Fibroblast of lung (primary cell): ENCODE measurements at places on chromosomes 3 and 15. TPM values are rescaled to one million over a fixed set of nuclear protein-coding genes. Genes with fewer than 3 reads are reported as not detected.

DNA sequence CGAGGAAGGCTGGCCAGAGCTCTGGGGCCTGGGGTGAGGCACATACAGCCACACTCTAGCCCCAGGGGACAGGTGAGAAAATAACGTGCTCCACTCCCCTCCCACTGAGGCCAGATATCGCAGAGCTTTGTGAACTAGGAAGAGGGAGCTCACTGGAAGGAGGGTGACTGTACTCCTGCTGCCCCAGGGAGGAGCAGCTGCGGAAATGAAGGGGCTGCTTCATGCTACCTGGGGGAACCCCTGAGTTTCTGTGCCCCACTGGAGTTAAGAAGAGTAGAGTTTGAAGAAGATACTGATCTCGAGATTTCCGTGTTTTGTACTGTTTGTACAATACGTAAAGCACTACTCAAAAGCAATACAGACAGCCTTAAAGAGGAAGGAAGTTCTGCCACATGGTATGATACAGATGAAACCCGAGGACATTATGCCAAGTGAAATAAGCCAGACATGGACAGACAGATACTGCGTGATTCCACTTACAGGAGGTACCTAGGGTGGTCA, 44.6 kb downstream of the CMTM6 start:
- DNase-seq: no peak

- peak; percentile 33 for DNase-seq
Observed at GRCh38 chr15:23569151-23569925, 3.9 kb downstream of the MKRN3 start.

DNA sequence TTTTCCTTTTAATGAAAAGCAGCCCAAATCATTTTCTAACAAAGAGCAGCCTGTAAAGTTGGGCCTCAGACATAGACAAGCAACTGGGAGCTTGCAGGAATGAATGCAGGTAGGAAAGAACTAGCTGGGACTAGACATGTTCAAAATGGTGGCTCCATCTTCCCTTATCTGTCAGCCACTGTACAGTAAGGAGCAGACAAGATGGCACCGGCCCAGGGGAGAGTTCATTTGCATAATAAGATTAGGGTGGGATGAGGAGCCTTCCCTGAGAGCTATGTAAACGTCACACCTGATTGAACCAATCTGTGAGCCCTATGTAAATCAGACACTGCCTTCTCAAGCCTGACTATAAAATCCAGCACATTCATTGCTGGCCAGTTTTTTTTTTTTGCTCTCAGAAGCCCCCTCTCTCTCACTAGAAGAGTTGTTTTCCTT, 59.7 kb upstream of the GK5 start:
- DNase-seq: no peak

DNA sequence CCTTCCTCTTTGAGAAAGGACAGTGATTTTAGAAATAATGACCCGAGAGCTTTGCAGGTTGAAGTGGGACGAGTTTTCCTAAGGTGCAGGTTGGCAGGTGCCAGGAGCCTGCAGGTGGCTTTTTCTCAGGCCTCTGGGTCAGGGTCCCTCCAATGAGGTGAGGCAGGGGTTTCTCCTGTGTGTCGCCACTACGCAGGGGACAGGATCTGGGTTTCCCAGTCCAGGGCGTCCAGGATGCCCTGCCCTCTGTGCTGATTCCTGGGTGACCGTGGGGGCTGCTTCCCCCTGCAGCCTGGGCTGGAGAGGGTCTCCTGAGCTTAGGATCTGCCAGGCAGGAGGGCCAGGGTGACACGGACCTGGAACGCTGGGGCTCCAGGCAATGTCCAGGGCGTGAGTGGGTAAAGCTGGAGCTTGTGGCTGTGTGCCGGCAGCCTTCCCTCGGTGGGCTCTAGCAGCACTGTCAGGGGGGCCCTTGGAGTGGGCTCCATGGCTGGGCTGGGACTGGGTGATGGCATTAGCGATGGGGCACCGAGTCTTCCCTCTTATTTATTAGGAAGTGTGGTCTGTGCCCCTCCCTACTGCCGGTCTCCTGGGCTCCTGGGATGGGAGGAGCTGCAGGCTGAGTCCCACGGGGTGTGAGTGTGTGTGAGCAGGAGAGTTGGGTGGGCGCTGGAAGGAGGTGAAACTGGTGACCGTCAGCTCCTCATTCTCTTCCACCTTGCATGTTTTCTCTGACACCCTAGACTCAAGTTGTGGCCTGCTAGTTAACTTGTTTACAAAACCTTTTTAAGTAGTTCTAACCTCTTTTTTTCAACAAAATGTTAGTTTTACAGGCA, 1.8 kb downstream of the APBA2 start:
- no peak for DNase-seq

- DNase-seq: no peak
Observed at GRCh38 chr3:140403608-140404007, 274.3 kb upstream of the TRIM42 start.

- no peak for DNase-seq
Observed at GRCh38 chr3:149615731-149616221, 42.0 kb downstream of the WWTR1 start.

DNA sequence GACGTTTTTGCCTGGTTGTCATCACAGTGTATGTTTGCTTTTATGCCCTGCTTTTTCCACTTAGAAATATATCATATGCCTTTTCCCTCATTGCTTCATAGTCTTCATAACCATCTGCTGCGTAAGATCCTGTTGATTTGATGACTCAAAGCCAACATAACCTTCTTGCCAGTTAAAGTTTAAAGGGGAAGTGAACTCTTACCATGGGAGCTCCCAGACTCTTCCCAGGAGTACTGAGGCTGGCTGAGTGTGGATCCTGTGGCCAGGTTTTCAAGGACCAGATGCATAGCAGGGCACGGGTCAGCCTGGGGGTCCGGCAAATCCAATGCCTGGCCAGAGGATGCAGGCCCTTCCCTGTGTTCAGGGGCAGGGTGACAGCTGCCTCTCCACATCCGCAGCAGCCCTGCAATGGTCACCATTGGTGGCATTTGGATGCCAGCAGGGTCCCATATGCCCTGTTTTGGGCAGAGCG, 42.0 kb upstream of the SACM1L start:
- DNase-seq: peak; percentile 90

GRCh38 chr3:98737301-98737700, 25.8 kb upstream of the ST3GAL6 start:
- no peak for DNase-seq

- DNase-seq: peak; percentile 9
Observed at GRCh38 chr3:145865399-145866018, 295.5 kb downstream of the PLOD2 start.

DNA sequence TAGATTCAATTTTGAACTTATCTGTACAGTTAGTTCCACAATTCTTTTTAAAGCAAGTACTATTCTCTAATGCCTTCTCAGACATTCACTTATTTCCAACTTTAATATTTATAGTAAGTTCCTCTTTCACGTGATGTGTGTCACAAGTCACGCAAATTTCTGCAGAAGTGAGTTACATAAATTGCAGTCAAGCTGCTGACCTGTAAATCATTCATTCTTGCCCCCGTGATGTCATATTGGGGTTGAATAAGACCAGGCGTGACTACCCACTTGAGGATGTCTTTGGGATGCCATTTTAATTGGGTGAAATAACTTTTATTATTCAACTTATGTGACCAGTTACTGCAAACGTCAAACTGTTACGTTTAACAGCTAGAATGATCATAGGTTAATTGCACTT, 15.1 kb downstream of the PPARG start:
- DNase-seq: no peak

- DNase-seq: peak; percentile 76
Observed at GRCh38 chr3:126961191-126961790, 21.6 kb upstream of the PLXNA1 start.

DNA sequence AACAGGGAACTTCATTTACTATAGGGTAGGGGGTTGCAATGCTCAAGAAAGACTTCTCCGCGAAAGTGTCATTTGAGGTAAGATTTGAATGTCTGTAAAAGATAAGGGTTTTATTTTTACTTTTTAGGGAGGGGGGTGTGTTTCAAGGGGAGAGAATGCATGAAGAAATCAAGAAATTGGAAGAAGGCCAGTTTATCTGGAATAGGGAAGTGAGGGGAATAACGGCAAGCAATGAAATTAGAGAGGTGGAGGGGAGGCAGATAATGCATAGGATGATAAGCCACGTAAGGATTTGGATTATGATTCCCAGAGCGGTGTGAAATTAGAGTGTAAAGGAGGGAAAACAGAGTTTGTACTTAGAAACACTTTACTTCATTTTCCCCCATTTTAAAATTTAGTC, 63.0 kb upstream of the MB21D2 start:
- no peak for DNase-seq

DNA sequence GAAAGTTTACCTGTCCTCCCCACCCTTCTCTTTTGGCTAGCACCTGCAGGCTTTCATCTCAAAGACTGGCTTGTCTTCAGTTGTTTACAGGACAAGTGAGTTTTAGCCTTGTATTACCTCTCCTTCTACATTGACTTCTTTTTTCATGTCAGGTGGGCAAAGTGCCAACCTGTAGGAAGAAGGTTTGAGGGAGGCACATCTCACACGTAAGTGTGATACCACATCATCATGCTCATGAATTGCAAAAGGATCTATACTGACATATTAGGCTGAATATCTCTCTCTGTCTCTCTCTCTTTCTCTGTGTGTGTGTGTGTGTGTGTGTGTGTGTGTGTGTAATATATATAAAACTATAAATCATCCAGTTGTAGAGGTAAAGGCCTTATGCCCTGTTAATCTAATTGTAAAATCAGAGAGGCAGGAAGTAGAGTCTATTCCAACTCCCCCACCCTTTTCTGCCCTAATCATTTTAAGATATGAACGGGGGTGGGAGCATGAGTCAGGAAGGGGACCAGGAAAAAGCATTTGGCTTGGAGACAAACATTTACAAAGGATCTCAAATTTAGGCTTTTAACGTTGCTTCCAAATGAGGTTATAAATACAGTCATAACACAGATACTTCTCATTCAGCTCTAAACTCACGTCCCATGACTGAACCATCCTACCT, 107.0 kb upstream of the PFN2 start:
- DNase-seq: no peak

DNA sequence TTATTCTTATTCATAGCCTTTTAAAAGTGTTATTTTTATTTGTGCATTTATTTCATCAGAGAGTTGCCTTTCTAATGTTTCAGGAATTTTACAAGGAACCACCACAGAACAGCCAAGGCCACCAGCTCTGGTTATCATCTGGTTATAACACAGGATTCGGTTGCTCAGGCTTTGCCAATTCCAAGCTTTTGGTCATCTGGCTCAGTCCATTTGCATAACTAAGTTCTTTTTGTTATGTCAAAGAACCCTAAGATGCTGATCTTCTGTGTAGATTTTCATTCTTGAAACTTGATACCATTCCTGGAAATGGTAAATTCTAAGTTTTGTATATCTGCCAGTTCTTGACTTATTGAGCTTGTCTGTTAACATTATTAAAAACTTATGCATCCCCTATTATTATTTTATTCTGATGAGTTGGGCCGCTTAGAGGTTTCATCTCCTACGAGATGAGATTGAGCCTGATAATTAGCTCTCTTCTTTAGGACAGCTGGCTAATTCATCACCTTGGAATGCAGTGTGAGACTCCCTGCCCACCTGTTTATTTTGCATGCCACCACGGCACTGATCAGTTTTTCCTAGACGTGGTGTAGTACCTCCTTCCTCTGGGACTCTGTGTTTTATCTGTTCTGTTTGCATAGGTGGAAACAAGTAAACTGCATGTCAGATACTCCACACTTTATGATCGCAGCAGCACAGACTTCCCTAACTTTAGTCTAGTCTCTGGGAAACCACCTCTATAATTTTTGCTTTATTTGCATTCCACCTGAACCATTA, 264.8 kb downstream of the SLCO3A1 start:
- peak; percentile 60 for DNase-seq

DNA sequence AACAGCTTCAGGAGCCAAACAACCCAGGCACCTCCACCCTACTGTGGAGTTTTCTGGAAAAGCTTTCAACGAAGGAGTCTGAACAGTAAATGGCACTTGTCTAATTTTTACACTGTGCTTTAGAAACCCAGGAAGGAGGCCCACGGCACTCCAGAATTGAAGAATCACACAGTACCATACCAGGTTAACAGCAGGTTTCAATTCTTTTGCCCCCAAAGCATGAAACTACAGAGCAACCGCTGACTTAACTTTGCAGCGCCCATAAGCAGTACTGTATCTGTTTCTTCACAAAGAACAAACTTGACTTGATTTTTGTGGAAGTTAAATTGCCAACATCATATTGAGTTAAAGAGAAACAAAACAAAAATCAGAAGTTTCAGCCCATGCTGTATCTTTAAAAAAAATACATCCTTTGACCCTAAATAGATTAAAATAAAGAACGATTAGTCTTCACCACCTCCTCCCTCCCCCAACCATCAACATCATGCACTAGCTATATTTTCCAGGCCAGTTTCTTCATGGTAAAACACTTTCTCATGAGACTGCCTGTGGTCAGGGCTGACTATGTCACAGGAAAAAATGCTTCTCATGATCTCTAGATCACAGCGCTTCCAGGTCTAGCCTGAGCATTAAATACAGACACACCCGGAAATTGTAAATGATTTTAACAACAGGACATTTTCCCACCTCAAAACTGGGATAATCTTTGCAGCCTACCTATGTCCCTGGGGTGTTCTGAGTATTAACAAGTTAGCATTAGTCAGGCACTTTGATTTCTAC, 456.3 kb downstream of the FOXP1 start:
- peak; percentile 84 for DNase-seq

- no peak for DNase-seq
Observed at GRCh38 chr3:64922213-64922612, 234.4 kb upstream of the ADAMTS9 start.

GRCh38 chr3:44058022-44058867, 183.4 kb upstream of the TOPAZ1 start:
- peak; percentile 64 for DNase-seq

GRCh38 chr3:163768048-163768447, 1310.2 kb downstream of the SI start:
- no peak for DNase-seq

- no peak for DNase-seq
Observed at GRCh38 chr3:53377794-53378193, 30.5 kb upstream of the DCP1A start.

DNA sequence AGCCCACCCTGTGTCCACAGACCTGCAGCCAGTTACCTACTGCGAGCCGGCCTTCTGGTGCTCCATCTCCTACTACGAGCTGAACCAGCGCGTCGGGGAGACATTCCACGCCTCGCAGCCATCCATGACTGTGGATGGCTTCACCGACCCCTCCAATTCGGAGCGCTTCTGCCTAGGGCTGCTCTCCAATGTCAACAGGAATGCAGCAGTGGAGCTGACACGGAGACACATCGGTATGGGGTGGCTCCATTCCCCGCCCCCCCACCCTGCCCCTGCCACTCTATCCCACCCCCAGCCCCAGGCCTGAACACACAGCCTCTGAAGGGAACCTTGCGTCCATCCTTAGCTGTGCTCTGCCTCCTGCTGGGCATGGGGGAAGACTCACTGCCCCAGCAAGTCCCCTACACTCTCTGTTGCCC, 73.2 kb downstream of the AAGAB start:
- no peak for DNase-seq

GRCh38 chr3:171157286-171157685, 130.8 kb upstream of the SLC2A2 start:
- peak; percentile 43 for DNase-seq

CPNE9 gene
- under 0.01 TPM in 1 of 2 replicates, not detected in the other for total RNA-seq

CRELD1 gene
- total RNA-seq: 15.7 and 50.2 TPM in 2 replicates

ITIH4 gene
- total RNA-seq: 2.6 TPM in 2 replicates

IL12A gene
- 27.2 and 72.5 TPM in 2 replicates for total RNA-seq

MKRN3 gene
- under 0.01 and 0.77 TPM in 2 replicates for total RNA-seq

TRAK1 gene
- total RNA-seq: 19.3 and 37.8 TPM in 2 replicates

ACP3 gene
- total RNA-seq: 0.77 and 3.5 TPM in 2 replicates

NANOGP8 gene
- total RNA-seq: not detected in 2 replicates
